Pancreas (tissue), 10 donors: ENCODE measurements at places on chromosomes 7 and 10. TPM values are rescaled to one million over a fixed set of nuclear protein-coding genes. Genes with fewer than 3 reads are reported as not detected.

- no peak for DNase-seq
Measured at GRCh38 chr10:99870123-99870730, 87.8 kb downstream of the ABCC2 start.

DNA sequence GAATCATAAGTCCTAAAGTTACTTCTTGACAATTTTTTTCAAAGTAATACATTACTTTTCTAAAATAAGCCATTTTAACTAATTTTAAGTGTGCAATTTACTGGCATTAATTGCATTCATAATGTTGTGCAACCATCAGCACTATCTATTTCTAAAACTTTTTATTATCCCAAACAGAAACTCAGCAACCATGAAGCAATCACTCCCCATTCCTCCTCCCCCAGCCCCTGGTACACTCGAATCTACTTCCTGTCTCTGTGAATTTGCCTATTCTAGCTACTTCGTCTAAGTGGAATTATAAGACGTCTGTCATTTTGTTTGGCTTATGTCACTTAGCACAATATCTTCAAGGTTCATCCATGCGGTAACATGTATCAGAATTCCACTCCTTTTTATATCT, 84.9 kb downstream of the MKX start:
- no peak for DNase-seq

DNA sequence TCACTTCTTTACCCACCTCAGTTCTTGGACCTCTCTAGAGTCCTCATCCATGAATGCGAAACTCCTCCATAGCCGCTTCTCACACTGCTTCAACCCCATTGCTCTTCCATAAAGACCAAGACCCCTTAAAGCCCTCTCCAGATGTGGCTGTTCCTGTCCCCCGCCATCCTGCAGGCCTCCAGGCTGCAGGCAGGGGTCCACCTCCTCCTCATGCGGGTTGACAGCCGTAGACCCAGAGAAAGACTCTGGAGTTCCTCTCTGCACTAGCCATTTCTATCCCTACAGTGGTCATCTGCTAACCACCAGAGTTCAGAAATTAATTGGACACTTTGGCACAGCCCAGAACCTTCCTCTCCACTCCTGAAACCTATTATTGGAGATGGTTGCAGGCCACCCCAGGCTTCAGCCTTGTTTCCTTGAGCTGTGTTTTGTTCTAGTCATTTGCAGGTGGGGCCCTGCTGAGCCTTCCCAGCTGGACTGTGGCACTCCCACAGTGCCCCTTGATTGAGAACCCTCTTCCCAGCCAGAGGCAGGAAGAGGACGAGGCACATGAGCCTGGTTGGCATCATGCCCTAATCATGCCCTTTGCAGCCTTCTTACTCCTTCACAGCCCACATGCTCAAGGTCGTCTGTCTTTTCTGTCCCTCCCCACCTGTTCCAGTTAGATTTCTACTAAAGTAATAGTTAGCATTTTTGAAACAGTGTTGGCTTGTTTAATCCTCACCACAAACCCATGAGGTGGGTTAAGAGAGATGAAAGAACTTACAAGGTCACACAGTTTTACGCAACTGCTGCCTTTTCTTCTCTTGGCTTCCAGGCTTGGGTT, 23.9 kb downstream of the CUL1 start:
- DNase-seq, result peak; percentile 43

DNA sequence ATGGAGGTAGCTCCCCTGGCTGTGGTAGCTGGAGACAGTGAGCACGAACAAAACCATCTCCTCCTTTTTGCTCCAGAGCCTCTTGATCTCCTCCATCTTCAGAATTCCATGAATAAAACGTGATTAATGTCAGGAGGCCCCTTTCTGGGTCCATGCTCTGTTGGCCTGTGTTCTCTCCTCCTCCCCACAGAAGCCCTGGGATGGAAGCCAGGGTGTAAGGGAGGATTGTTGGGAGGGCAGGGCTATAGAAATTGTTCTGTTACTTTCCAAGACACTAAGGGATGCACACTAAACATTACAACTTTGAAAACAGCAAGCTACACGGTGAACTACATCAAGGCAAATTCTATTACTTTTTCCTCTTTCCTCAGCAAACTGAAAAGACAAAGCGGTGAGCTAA, 96.3 kb downstream of the RNF216 start:
- no peak for DNase-seq

DNA sequence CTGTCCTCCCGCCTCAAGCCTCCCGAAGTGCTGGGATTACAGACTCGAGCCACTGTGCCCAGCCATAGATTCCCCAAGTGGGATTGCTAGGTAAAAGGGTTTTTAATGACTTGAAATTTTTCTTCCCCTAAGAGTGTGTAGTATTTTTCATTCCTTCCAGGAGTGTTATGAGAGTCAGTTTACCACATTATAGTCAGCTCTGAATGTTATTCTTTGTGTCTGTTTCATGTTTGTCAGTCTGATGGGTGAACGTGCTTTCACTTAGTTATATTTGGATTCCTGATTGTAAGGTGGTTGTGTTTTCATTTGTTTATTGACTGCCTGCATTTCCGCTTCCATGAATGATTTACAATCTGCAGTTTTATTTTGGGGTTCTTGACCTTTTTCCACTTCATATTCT, 6.3 kb downstream of the ZNF212 start:
- no peak for DNase-seq

DNA sequence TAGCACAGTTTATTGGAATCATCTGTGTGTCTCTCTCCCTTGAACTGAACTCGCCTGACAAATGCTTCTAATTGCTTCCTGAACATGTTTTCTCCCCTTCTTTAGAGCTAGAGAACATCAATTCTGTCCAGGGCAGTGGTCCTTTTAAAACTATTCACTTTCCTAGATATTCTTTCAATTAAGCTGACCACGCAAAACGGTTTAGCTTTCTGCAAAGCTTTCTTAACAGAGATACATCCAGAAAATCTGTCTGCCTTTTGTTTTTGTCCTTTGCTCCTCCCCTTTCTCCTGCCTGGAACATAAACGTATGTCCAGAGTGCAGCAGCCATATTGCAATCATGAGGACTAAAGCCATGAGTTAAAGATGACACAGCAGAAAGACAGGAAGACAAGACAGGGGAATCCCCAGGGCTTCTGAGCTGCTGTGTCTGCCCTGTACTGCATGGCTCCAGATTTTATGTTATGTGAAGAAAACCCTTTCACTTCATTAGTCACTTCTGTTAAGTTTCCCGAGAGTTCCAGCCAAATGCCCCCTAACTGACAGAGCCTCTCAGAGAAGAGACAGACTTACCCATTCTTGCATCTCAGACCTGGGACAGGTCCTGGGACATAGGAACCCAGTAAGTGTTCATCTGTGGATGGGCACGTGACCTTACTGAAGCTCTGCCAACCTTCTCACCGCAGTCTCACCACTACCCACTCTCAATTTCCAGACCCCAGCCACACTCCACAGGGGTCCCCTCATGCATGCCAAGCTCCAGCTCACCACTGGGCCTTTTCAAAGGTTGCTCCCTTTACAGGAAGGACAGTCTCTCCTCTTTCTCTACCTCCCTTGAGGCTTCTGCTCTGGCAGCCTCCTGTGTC, 35.0 kb upstream of the CPXM2 start:
- no peak for DNase-seq

DNA sequence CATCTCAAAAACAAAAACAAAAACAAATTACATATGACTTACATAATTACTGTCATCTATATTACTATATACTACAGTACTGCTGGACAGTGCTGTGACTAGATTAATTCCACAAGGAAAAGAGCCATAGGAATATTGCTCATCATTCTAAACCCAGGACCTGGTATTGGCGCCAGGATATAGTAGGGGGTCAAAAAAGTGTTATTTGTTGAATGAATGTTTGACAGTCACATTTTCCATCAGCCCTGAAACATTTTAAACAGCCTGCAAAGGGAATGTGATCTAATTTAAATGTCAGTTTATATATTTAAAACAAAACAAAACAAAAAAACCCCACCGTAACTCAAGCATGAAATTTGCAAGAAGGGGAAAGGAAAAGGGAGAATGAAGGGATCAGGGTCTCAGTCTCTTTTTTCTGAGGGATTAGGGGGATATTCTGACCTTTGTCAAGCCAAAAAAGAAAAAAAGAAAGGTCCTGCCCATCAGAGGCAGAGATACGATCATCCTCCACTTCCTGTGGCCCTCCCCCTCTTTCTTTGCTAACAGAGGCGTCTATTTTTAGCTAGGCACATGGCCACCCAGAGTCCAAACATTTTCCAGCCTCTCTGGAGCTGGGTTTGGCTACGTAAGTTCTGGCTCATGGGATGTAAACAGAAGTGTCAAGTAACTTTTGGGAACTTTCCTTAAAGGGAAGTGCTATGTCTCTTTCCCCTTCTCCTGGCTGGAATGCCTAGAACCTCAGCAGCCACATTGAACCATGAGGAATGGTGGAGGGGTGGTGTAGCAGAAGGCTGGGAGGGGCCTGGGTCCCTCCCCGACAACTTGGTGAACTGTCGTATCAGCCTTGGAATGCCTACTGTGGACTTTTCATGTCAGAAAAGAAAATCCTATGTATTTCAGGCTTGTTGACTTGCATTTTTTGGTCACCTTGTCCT, 44.6 kb upstream of the DLG5 start:
- DNase-seq, result no peak

GRCh38 chr10:46555713-46556514, 544 bp downstream of the GPRIN2 start:
- peak; percentile 67 for DNase-seq

- DNase-seq, result no peak
Measured at GRCh38 chr10:109701633-109702215, 221.6 kb downstream of the XPNPEP1 start.

DNA sequence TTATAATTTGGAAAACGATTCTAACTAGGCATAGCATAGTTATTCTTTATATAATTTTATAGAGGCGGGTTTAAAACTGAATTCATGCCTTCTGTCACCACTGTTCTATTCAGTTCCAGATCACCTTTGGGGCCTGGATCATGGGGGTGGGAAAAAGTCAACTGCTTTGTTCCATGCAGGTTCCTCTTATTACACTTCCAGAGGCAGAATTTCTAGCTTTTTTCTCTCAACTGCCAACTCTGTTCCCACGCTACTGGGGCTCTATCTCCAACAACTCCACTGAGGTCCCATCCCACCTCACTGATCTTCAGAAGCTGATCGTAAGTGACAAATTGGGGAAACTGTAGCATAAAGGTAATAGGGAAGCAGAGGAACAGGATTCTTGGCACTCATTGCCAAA, 283.6 kb upstream of the IMMP2L start:
- no peak for DNase-seq

GRCh38 chr7:157977306-157977705, 610.3 kb downstream of the PTPRN2 start:
- DNase-seq, result no peak

GRCh38 chr10:97445357-97445721, 467 bp downstream of the EXOSC1 start:
- DNase-seq, result no peak

- no peak for DNase-seq
Measured at GRCh38 chr10:391305-391704, 256.1 kb downstream of the ZMYND11 start.

LEP gene
- 1.1 TPM for total RNA-seq

PILRA gene
- 0.88 TPM for total RNA-seq

ITGB8 gene
- total RNA-seq, result 16.4 TPM

TMEM120A gene
- total RNA-seq, result 29.5 TPM

NEURL1 gene
- 18.4 TPM for total RNA-seq
